ENCODE measurements at places on chromosomes 1 and 21.

DNA sequence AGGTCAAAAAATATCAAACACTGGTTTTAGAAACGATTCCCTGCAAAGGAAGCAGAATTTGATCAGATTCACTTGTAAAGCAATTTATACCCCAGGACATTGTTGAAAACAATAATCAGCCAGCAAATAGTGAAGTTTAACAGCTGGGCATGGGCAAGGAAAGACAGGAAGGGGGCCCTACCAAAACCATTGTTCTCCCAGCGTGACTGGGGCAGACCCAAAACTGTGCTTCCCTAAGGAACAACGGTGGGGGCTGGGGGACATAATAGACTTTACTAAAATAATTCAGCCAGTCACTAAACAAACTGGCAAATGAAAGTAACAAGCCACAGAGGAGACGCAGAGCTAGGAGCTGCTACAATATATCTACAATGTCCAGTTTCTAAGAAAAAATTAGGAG is 100.2 kb downstream of the AHCTF1 start:
- no peak for DNase-seq

GRCh38 chr1:115098979-115099692 is 9.8 kb upstream of the TSPAN2 start:
- peak; percentile 63 for DNase-seq

DNA sequence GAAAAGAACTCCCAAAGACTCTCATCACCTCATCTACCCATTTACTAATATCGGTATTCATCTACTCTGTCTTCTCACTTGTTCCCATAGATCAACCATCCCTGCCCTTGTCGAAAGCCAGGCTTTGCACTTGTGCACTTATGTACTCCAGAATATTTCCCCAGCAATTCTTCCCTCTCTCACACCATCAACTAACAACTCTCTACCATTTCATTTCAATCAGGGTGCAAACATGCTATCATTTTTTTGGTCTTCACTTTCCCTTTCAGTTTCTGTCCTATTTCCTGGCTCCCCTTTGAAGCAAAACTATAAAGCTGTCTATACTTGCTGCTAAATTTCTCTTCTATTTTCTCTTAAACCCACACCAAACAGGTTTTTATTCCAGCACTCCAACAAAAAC is 6.7 kb downstream of the C1orf105 start:
- DNase-seq, result no peak

GRCh38 chr21:46626975-46627501 is 8.4 kb upstream of the PRMT2 start:
- no peak for DNase-seq

GRCh38 chr1:65845535-65846060 is 52.9 kb downstream of the PDE4B start:
- DNase-seq, result no peak

- no peak for DNase-seq
Measured at GRCh38 chr1:155011004-155011416, 8.4 kb downstream of the ZBTB7B start.

GRCh38 chr1:67532452-67533216 is 102.4 kb upstream of the SERBP1 start:
- peak; percentile 60 for DNase-seq

DNA sequence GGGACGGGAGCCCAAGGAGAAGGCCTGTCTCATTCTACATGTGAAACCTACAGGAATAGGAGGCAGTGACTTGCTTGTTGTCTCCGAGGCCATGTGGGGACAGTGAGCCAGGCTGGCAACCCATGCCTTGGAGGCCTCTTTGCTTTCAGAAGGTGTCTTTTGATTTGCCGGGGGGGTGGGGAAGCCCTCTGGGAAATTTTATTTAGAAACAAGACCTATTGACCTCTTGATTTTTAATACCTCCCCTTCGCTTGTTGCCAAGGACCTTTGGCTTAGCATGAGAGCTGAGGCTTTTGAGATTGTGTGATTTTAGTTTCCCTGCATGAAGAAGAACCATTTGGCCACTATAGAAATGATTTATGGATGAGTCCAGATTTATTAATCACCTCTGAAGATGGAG is 4.1 kb downstream of the ARMH1 start:
- DNase-seq, result no peak

DNA sequence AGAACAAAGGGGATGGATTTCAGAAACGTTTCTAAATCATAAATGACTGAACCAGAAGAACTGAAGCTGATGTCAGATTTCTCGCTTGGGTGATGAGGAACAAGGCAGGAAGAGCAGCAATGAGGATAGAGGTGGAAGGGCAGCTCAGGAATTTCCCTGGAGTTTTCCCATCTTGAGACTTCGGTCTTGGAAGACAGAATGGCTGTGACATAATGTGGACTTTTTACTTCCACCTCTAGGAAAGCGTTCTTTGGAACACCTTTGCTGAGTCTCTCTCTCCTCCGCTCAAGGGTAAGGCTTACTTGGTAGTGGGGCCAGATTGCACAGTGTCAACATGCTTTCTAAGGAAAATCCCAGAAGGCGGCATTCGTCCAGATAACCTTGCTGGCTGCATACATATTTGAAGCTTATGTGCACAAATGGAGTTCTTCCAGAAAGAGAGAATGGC is 36.6 kb downstream of the DEGS1 start:
- no peak for DNase-seq

DNA sequence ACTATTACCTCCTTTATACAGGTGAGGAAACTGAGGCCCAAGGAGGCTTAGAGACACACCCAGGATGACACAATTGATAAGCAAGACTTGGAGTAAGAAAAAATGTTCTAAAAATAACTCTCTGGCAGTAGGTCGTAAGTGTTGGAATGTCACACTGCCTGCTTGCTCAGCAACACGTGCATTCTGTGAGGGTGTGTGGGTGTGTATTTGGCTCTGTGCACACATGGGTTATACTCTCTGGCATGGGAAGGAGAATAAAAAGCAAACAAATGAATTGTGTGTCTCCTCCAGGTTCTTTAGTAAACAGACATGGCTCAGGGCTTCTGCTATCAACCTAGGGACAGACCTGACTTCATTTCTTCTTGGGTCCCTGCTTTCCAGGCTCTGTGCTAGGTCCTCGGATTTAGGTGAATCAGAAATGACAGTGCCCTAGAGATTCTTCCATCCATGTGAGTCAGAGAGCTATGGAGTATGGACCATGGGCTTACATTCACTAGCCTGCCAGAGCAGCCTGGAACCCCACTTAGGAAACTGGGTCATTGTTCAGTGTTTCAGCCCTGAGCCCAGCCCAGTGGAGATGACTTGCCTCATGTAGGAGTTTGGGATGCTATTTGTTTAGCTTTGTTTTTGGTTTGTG is 72.4 kb downstream of the ELAVL4 start:
- no peak for DNase-seq

DNA sequence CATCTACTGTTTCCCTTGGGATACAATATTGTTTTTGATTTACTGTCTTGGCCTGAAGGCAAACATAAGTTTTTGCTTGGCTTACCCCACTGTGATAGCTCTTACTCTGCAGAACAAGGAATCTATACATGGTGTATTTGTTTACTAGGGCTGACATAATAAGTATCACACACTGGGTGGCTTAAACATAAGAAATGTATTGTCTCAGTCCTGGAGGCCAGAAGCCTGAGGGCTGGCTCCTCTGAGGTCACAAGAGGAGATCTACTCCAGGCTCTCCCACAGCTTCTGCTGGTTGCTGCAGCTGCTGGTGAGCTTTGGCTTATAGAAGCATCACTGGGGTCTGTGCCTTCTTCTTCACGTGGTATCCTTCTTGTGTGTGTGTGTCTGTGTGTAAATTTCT is 30.7 kb upstream of the IGSF5 start:
- DNase-seq, result no peak

- no peak for DNase-seq
Measured at GRCh38 chr1:156836041-156836654, 19.5 kb upstream of the SH2D2A start.

DNA sequence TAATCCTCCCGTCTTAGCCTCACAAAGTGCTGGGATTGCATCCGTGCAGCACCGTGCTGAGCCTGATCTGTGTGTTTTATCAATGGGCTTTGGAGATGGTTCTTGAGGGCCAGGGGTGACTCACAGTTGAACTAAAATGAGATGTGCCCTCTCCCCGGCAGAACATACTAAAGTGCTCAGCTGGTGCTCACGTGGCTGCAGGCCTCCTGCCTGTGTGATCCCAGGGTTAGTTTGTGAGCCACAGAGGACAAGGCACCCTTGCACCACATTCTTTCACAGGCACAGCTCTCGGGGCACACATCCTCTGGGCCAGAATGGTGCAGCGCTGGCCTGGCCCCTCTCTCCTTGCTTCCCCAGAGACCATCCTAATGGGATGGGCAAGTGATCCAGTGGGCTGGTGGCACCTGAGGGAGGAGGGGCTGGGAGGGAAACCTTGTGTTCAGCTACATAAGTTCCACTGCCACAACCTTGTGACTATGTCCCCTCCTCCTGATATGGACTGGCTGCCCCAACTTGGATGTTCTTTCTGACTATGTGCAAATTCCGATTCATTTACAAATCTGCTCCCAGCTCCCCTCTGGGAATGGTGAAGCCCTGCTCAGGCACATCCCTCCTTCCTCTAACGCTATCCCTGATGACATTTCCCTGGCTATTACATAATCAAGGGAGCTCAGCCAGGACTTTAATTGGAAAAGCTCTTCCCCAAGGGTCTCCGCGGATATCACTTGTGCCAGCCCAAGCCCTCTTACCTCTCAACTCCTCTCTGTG is 197.0 kb upstream of the EDN2 start:
- no peak for DNase-seq

- DNase-seq, result no peak
Measured at GRCh38 chr1:221011145-221011544, 131.9 kb downstream of the HLX start.

- DNase-seq, result no peak
Measured at GRCh38 chr1:228979774-228980173, 244.5 kb downstream of the RHOU start.

- DNase-seq, result no peak
Measured at GRCh38 chr1:118043624-118044023, 114.1 kb downstream of the WDR3 start.

DNA sequence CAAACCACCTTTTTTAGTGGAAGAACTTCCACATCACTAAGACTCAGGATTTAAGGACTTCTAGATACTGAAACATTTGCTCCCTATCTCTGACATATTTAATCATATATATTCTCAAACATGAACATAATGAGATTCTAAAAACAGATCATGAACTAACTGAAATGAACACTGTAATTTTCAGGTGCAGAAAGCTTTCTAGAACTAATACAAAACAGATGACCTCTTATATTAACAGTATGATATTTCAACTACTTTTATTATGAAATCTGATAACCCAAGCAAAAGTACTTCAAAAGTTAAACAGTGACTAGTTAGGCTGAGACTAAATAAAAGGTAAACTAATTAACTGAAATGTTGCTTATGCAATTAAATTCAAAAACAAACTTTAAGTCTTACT is 157.5 kb downstream of the COP1 start:
- no peak for DNase-seq

DNA sequence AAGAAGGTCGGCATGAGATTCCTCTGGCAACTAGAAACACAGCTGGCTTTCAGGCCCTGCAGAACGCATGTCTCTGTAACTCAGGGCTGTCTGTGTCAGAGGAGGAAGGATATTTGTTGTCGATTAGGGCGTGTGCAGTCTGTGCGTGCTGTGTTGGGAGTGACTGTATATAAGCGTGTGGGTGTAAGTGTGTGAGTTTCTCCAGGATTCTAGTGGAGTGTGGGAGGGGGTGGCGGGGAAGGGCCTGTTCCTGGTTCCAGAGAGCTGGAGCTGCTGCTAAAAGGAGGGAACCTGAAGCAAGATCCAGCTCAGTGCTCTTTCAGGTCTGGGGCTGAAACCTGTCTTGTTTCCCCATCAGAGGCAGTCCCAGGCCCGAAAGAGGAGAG is 74.3 kb downstream of the SLC16A1 start:
- DNase-seq, result no peak

- DNase-seq, result no peak
Measured at GRCh38 chr1:202046748-202047708, 36.6 kb downstream of the ELF3 start.

- no peak for DNase-seq
Measured at GRCh38 chr21:42695697-42696380, 42.4 kb downstream of the PDE9A start.

- no peak for DNase-seq
Measured at GRCh38 chr1:187641015-187641414, 812.3 kb downstream of the PLA2G4A start.

DNA sequence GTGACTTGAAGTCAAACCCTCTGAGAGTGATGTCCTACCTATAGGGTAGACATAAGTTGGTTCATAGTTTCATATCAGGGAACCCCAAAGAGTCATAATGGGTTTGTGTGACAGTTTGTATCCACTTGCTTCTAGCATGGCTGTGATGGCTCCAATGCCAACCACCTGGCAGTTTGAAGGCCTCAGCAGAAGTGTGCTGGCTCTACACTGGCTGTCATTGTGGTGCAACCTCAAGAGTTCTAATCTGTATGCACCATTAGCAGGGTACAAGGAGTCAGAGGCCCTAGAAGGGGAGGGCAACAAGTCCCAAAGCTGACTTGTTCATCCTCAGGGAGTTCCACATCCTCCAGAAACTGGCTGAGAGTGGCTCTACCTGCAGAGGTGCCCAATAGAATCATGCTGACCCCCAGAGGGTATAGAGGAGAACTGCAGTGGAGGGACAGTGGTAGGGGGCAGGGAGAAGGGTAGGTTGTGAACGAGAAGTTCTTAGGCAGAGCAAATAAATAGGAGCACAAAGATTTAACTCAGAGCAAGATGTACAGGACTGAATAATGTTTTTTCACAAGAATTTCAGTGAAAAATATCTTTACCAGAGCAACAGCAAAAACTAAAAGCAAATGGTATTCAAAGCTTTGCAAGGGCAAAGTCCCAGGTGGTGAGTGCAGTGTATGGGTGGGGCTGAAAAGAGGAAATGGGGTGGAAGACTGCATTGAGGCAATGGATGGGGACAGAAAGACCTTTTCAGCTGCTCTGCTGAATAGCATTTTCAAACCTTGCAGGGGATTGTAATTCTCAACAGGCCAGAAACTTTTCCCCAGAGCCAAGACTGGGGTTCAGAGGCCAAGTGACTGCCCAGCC is 3.2 kb downstream of the FCRL2 start:
- no peak for DNase-seq

DNA sequence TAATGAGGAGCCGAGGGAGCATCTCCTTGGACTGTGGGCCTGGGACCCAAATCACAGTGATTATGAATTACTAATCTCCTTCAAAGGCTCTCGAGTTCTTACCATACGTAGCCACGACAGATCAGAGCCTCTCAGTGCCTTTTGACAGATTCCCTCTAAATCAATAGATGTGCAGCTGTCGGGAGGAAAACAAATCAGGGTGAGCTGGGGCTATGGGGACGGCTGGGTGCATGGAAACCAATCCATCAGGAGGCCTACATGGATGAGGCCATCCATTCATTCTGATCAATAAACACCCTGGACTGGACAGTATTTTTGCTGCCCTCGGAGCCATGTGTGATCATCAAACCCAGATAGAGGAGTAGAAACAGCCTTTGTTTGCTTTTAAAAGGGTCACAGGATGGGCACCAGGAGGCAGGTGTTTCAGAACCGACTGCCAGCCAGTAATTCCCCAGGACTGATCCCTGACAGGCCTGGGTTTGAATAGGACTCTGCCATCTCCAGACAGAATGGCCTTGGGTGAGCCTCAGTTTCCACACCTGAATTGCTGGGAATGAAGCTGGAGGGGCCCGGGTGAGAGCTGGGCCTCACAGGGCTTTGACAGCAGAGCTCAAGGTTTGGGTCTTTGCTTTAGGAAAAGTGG is 532.8 kb downstream of the MATN1 start:
- no peak for DNase-seq

GRCh38 chr1:44512313-44512885 is 107.3 kb downstream of the RNF220 start:
- DNase-seq, result no peak

Measured in NCI-H748 treated with DMSO at 0.1 percent for 48 hours (cell line).